ENCODE measurements at places on chromosomes 12 and 14.

GRCh38 chr14:90058876-90059458, 2.8 kb upstream of the KCNK13 start:
- no peak for DNase-seq

GRCh38 chr12:108589840-108590229, 8.0 kb downstream of the TMEM119 start:
- no peak for DNase-seq

GRCh38 chr14:91249841-91250616, 5.5 kb upstream of the GPR68 start:
- DNase-seq, result peak; percentile 55

GRCh38 chr12:38788106-38788505, 117.3 kb downstream of the CPNE8 start:
- no peak for DNase-seq

- DNase-seq, result no peak
Measured at GRCh38 chr14:93045965-93046704, 69.6 kb downstream of the ITPK1 start.

GRCh38 chr12:54411391-54412241, 7.5 kb downstream of the ITGA5 start:
- DNase-seq, result peak; percentile 82

DNA sequence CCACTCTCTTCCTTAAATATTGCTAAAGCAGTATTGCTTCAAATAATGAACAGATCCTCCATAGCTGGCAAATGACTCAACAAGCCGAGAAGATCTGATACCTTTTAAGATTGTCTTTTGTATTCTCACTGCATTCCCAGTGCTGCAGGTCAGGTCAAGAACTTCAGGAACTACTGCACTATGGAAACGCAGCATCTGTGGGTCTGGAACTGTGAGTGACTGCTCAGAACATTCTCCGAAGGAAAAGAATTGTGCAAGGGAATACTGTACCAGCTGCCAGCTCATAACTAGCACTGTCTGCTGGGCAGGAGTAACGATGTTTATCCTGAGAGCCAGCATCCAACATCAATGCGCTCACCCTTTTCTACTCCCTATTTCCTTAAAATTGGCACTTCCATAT, 348.0 kb upstream of the SOX5 start:
- DNase-seq, result no peak

- peak; percentile 12 for DNase-seq
Measured at GRCh38 chr12:106139422-106140171, 843 bp upstream of the NUAK1 start.

Measured in CD4-positive, alpha-beta T cell treated with Interleukin-17A for 4 hours (primary cell).